ENCODE measurements at places on chromosomes 1 and 21.

- no peak for DNase-seq
Observed at GRCh38 chr1:81270051-81270450, 530.7 kb upstream of the ADGRL2 start.

- no peak for DNase-seq
Observed at GRCh38 chr1:188237573-188238348, 1409.0 kb downstream of the PLA2G4A start.

DNA sequence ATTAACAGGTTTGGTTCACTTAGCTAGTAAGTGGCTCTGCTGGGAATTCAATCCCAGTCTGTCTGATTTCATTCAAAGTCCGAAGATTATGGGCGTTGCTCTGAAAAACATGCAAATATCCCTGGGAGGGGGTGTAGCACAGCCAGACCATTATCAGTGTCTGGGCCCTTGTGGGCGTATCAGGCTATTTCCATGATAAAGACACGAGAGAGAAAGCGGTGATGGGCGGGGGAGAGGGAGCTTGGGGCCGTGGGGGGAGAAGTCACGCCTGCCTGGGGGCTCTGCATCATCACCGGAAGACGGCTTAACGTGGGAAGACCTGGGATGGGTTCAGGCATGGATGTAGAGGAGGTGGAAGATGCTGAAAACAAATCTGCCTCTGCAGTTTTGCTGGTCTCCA is 25.8 kb downstream of the IL6R start:
- DNase-seq, result no peak

- no peak for DNase-seq
Observed at GRCh38 chr1:226639631-226640061, 91.1 kb downstream of the STUM start.

GRCh38 chr1:156203331-156203730 is 9.4 kb downstream of the SLC25A44 start:
- no peak for DNase-seq

DNA sequence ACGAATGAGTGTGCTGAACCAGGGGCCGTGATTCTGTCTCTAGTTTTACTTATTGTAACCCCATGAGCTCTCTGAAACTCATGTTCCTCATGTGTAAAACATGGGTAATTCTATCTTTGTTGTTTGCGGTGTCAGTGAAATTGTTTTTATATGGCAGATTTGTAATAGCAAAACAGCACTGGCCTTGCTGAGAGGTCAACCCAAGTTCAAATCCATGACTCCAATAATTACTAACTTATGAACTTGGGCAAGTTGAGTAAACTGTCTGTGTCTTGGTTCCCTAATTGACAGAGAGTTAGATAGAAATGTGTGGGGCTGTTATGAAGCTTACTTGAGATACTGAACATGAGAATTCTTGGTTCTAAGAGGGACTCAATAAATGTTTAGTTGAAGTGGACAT is 17.8 kb downstream of the C1orf116 start:
- DNase-seq, result no peak

DNA sequence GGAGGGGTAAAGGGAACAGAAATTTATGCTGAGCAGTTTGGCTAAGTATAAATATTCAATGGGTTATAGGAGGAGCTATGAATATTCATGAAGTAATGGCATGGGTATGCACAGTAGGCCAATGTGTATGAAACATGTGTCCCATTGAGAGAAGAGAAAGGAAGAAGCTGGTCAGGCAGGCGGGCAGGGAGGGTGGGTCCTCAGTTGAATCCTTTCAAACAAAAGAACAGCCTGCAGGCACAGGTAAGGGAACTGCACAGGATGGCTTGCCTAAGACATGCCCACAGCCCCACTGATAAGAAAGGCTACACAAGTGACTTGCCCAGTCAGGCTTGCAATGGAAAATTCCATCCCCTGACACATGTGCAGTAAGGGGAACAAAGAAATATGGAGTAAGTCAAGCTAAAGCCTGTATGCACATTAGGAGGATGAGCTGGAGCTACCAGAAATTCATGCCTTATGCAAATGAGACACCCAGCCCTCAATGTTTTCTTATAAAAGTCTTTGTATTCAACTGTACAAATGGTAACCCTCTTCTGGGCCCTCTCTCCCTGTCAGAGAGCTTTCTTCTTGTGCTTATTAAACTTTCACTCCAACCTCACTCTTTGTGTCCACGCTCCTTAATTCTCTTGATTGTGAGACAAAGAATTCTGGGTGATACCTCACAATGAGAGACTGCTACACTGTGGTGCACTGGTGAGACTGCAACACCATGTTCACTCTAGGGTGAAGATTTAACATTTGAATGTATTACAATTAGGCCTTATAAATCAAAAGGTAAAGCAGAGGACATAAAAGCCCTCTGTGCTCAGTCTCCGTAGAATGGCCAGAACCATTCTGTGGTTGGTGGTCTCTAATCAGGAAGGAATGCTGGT is 96.5 kb downstream of the ATP1B1 start:
- DNase-seq, result no peak

DNA sequence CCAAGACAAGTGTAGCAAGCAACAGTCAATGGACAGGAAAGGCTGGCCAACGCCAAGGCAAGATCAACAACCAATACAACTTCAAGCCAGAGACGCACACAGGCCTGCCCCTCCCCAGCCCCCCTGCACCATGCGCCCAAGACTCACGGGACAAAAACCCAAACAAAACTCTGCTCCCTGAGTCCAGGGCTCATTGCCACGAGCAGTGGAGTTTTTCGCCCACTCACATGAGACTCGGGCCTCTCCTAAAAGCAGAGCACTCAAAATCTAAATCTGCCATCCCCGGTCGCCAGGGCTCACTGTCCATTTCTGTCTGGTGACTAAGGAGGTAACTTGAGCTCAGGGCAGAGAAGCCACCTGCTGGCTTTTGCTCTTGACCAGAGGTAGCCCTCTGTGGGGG is 174.8 kb downstream of the CLIC6 start:
- DNase-seq, result no peak
